ENCODE measurements at places on chromosomes 6 and 20.

DNA sequence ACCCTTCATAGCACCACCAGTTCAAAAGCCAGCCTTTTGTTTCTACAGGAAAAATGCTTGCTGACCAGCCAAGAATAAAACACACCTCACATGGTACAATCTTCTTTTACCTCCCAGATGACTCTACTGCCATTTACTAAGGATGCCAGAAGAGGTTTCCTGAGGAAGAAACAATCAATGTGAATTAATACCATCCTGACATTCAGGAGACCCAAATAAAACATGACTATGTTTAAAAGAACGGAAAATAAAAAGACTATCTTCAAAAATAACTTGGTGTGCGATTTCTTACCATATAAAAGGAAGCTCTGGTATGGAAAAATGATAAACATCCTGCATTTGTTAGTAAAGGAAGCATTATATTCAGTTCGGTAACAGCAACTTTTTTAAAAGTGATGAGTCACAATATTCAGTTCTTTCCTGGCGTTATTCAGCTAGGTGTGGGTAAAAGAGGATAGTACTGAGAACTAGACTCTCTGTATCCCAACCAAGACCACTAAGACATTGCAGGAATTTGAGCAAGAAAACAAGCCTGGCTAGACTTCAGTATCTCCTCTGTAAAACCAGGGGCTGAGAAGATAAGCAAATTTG, 16.3 kb downstream of the COL21A1 start:
- no peak for DNase-seq

DNA sequence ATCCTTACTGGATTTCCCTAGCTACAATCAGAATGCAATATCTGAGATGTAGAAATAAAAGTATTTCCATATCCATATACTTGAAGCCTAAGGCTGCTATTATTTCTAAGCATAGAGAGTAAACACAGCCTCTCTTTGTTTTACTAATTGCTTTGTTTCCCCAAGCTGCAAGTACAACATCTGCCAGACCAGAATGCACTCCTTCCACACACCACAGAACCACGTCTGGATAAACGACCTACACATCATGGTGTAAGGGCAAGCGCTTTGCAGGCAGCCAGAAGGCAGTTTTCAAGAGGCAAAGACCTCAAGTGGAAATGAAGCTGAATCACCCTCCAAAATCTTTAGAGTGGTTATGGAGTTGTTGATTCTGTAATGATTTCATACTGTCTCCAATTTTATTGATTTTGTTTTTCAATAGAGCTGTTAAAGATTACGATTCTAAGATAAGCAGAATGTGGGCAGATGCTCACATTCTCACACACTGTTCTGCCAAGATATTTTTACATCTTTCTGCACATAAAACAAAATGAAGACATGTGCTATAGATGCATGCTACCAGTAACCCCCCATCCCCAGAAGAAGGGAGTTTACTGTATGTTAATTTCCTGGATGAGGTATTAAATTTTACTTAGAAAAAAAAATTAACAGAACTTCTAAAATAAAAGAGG, 88.8 kb downstream of the THEMIS start:
- no peak for DNase-seq

DNA sequence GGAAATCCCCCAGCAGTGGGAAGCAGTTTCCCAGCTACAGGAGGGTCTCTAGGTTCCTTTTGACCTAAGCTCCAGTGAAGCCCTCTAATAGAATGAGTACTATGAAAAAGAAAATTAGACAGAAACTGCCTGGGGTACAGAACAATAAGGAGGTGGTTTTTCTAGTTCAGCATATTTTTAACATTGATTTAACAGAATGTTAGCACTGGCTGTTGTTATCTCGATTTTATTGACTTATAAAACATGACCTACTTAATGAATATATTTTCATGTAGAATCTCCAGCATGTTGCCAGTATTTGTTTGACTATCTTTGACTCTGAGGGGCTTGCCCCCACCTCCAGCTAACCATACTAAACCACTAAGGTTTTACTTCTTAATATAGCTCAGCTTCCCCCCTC, 19.6 kb downstream of the SCGN start:
- no peak for DNase-seq

DNA sequence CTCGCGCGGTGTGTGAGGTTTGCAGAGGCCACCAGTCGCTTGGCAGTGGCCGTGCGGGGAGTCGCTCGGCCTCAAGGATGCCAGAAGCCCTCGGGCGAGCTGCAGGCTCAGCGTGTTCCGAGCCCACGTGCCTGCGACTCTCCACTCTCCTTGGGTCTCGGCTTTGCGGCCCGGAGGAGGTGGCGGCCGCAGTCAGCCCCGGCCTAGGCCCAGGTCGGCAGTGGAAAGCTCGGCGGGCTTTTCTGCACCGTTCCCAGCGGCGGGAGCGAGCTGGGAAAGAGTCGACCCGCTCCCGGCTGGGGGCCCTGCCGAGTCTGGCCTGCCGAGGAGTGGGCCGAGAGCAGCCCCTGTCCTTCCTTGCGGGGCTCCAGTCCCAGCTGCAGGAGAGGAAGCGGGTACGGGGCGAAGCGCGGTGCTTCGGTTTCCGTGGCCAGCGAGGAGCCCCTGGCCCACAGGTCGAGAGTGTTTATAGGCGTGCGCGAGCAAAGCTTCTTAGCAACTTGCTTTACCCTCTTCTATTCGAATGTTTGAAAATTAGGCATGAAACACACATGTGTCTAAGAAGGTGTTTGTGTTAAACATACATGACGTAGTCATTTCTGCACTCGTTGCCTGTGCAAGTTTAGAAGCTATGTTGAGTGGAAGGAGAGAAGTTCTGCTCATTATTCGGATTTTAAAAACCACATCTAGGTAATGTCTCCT, 5.6 kb downstream of the FOXC1 start:
- DNase-seq = no peak
